Osteoblast (primary cell): ENCODE measurements at places on chromosomes 16 and 17.

GRCh38 chr16:81327447-81328196 lies 12.9 kb downstream of the GAN start:
- DNase-seq = no peak

DNA sequence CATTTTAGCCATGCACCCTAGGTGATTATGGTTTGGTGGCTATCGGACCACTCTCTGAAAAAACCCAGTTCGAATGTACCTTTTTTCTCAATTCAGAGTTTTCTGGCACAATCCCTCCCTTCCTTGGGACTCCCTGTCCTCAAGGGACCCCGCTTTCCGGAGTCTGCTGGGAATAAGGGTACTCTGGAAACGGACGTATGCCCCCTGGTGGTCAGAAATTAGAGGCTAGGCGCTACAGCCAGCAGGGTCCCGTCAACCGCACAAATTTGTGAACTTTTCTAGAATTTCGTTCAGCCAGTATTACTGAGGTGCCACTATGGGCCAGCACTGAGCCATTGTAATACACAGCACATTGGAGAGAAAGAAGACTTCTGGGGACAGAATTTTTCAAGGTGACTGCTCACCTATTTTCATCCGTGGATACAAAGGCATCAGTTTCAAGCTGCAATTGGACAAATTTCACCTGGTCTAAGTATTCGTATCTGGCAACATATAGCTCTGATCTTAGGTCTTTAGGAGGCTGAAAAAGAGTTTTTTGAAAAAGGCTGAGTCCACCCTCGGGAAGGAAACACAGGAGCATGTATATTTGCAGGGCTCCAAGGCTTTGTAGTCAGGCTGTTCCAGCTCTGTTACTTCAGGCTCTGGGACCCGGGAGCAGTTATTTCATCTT lies 27.1 kb upstream of the CRYBA1 start:
- DNase-seq = peak; percentile 94

GRCh38 chr16:22014271-22014873 lies 6.5 kb downstream of the MOSMO start:
- DNase-seq = no peak

- DNase-seq = no peak
Observed at GRCh38 chr17:21061971-21062526, 19.2 kb upstream of the USP22 start.

DNA sequence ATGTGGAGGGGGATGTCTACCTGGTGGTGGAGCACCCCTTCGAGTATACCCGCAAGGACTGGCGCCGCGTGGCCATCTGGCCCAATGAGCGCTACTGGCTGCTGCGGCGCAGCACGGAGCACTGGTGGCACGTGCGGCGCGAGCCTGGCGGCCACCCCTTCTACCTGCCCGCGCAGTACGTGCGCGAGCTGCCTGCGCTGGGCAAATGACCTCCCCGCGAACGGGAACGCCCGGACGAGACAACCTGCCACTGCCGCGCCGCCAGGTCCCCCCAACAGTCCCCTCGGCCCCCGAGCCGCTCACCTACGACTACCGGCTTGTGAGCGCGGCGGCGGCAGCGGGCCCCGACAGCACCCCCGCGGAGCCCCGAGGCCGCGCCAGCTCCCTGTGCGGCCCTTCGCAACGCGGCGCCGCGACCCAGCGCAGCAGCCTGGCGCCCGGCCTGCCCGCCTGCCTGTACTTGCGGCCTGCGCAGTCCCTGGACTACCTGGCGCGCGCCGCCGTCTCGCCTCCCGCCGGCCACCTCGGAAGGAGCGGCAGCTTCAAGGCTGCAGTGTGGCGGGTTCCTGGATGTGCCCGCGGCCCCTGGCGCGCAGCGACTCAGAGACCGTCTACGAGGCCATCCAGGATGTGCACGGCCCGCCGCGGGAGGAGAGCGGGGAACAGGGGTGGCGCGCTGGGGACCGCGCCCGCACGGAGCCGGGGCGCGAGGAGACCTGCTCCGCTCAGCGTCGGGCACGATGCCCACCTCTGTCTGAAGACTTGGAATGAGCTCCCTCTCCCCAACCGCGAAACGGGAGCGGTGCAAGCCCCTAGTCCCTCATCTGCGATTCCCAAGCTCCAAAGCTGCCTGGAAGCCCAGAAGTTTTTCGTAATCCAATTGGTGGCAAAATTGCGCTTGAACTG lies 48.7 kb upstream of the AMZ2 start:
- peak; percentile 79 for DNase-seq

- DNase-seq = peak; percentile 69
Observed at GRCh38 chr16:68921637-68922036, 78.3 kb downstream of the TANGO6 start.

- DNase-seq = peak; percentile 19
Observed at GRCh38 chr17:9868552-9868951, 36.5 kb downstream of the RCVRN start.

DNA sequence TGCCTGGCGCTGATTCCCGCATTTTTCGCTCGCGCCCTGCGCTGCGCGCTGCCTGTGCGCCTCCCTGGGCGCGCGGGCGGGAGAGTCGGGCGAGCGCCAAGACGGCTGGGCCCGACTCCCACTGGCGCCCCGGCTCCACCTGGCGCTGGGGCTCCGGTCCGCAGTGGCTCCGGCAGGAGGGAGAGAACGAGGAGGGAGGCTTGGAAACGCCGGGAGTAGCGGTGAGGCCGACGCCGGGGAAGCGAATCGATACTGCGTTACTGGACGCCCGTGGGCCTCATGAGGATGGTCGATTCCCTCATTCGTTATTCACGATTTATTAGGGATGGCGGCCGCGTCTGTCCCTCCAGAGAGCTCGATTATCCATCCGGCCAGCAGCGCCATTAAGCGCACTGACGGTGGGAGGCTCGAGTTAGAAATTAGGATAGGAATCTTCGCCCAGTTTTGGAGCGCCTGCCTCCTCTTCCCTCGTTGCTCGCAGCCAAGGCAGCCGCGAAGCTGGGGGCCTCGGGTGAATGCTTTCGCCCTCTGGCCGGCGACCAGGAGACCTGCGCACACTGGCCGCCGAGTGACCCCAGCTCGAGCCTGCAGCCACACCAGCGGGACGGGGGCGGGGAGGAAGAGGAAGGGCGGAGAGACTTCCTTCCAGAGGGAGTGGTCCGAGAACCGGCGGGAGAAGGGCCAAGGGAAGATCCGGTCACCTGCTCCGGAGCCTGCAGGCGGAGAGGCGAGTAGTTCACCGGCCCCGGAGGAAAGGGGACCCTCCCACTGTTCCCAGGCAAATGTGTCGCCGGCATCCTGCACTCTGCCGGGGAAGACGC lies 1.3 kb upstream of the PCGF2 start:
- peak; percentile 69 for DNase-seq

DNA sequence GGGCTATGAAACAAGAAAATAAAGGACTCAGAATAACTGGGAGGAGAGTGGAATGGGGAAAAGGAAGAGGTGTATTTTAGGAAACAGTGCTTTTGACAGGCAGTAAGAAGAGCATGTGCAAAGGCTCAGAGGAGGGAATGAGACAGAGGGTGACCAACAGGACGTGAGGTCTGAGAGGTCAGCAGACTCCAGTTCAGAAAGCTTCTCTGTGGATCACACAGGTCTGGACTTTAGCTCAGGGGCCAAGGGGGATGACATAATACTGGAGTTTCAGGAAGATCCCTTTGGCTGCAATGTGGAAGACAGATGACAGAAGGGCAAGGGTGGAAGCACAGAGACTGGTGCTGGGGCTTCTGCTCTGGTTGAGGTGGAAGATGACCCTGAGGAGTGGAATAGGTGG lies 489.9 kb upstream of the CDH5 start:
- no peak for DNase-seq

GRCh38 chr16:87323727-87324410 lies 6.7 kb upstream of the C16orf95 start:
- peak; percentile 55 for DNase-seq

DNA sequence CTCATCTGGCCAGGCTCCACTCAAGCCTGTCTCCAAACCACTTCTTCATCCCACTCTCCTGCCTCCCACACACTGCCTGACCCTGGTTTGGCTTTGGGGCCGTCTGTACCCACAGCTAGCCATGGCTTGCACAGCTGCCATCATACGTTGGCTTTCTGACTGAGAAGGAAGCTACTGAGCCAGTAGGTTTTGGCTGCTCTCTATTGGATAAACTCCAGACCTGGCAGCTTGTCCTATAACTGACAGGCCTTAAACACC lies 3.9 kb downstream of the MIF4GD start:
- no peak for DNase-seq

- no peak for DNase-seq
Observed at GRCh38 chr17:78722246-78722761, 59.8 kb downstream of the CYTH1 start.

- DNase-seq = no peak
Observed at GRCh38 chr17:70195091-70195490, 25.8 kb downstream of the KCNJ2 start.

- DNase-seq = peak; percentile 30
Observed at GRCh38 chr17:9138161-9138717, 116.9 kb downstream of the NTN1 start.

DNA sequence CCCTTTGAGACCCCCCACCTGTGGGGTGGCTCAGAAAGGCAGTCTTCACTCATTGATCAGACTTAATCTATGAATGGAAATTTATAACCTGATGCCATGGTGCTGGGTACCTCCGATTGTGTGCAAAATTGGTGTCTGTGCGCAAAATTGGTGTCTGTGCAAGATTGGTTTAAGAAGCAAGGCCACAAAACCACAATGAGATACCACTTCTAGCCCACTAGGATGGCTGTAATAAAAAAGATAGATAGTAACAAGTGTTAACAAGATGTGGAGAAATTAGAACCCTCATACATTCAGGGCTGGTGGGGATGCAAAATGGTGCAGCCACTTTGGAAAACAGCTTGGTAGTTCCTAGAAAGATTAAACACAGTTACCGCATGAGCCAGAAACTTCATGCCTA lies 13.9 kb upstream of the CSNK2A2 start:
- DNase-seq = no peak

- DNase-seq = peak; percentile 97
Observed at GRCh38 chr17:7632492-7632894, 2.6 kb downstream of the SHBG start.

DNA sequence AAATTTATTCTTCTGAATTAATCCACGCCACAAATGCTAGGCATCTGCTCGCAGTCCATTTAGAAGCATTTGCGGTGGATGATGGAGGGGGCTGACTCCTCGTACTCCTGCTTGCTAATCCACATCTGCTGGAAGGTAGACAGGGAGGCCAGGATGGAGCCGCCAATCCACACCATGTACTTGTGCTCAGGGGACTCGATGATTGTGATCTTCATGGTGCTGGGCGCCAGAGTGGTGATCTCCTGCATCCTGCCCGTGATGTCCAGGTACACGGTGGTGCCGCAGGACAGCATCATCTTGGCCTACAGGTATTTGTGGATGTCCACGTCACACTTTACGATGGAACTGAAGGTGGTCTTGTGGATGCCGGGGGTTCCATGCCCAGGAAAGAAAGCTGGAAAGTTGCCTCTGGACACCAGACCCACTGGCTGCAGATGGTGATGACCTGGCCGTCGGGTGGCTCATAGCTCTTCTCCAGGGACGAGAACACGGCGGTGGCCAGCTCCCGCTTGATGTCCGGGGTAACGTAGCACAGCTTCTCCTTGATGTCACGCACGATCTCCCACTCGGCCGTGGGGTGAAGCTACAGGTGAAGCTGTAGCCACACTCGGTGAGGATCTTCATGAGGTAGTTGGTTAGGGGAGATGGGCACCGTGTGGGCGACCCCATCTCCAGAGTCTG lies 7.5 kb upstream of the HEATR3 start:
- no peak for DNase-seq

GRCh38 chr16:14377326-14377725 lies 252.7 kb downstream of the PARN start:
- no peak for DNase-seq

- peak; percentile 94 for DNase-seq
Observed at GRCh38 chr17:21551081-21551881, 141.0 kb upstream of the KCNJ18 start.

DNA sequence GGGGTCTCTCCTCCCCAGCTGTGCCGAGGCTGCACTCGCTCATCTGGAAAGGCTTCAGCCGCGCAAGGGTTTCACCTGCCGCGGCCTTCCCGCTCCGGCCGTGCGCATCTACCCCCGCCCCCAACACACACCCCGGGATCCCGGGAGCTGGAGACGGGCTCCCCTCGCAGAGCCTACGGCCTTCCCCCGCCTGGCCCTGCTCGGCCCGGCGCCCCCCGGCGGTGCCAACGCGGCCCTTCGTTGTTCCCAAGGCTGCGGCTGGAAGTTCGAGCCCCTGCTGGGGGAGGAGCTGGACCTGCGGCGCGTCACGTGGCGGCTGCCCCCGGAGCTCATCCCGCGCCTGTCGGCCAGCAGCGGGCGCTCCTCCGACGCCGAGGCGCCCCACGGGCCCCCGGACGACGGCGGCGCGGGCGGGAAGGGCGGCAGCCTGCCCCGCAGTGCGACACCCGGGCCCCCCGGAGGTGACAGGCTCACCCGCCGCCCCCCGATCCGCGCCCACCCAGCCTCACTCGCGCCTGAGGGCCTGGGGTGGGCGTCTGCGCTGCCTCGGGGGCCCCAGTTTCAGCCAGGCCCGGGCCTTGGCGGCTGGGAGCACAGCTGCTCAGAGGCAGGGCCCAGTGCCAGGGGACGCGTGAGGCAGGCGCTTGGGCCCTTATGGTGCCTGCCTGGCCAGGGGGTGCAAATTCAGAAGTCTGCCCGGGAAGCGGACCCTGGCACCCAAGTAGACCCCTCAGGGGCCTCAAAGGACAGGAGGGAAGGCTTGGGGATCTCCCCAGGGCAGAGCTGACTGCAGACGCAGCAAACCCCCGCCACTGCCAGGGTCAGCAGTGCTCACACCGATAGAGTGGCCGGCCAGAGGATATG lies 11.2 kb downstream of the GALK1 start:
- peak; percentile 98 for DNase-seq

DNA sequence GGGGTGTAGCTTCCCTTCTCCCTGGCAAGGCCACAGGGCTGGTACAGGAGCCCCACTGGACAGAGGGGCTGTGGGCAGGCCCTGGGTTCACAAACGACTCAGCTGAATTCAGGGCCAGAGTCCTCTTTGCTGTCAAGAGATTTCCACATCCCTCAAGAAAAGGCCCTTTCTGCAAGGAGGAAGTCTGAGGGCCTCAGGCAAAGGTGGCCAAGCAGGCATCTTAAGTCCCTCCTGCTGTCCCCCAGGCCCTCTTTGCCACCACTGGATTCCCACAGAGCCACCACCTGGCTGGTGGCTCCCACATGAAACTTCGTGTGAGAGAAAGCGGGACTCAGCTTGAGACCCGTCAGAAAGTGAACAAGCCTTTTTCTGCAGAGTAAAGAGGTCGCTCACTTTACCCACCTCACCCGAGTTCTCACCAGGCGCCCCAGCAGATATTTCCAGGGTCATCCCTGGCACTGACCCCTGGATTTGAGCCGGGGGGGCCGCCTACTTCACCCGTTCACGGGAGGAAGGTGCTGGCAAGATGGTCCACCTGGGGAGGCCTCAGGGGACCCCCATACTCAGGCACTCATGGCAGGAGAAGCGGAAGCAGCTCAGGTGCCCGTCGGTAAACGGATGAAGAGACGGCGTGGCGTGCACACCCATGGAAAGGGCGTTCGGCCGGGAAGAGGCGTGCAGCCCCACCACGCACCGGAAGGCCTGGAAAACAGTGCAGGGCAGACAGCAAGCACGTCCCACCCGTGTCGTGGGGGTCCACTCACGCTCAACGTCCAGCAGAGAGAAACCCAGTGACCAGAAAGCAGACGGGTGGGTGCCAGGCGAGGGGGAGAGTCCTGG lies 3.6 kb downstream of the RNF166 start:
- no peak for DNase-seq
